ENCODE measurements at places on chromosomes 2 and 18.

GRCh38 chr2:200713003-200713703, 98.6 kb upstream of the BZW1 start:
- peak; percentile 78 for DNase-seq

DNA sequence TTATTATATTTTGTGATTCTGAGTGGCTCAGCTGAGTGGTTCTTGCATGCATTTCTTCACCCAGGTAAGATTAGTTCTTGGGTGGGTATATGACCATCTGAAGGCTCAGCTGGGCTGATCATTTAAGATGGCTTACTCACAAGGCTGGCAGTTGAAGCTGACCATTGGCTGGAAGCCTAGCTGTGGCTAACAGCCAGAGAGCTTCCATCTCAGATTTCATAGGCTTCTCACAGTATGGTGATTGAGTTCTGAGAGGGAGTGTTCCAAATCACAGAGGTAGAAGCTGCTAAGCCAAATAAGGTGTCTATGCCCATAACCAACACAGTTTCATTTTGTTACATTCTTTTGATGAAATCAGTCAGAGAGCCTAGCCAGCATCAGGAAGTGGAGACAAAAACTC, 117.4 kb upstream of the RPRM start:
- DNase-seq = no peak

DNA sequence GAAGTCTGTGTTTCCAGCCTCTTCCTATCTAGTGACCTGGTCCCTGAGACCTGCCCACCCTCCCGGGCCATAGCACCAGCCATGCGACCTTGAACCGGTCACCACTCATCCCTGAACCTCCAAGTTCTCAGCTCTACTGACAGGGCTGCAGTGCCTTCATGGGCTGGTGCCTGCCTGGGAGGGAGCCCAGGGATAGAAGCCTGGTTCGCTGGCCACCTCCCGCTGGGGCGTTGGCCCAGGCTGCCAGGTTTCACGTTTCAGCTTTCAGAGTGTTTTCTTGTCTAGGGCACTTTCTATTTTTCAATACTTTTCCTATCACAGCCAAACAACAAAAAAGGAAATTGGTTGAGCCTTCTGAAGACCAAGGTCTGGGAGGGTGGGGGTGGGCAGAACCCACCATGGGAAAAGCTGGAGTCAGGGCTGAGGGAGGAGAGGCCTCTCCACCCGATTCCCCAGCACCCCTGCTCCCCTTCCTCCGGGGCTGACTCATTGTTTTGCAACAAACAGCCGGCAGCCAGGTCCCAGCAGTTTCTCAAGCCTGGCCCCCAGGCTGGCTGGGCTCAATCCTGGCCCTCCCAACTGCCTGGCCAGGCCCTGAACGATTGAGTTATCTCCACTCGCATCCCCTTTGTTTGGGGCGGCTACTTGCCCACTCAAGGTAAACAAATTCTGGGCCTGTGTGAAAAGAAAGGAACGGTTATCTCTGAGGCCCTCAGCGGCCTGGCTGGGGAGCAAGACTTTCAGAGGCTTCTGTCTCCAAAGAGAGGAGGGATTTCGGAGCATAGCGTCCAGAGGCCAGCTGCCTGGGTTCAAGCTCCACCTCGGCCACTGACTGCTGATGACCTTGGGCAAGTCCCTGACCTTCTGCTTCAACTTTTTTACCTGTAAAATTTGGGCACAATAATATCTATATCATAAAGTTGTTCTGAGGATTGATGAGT, 47.5 kb downstream of the ZFP36L2 start:
- no peak for DNase-seq

GRCh38 chr2:7071916-7072556, 154.8 kb downstream of the RNF144A start:
- no peak for DNase-seq

DNA sequence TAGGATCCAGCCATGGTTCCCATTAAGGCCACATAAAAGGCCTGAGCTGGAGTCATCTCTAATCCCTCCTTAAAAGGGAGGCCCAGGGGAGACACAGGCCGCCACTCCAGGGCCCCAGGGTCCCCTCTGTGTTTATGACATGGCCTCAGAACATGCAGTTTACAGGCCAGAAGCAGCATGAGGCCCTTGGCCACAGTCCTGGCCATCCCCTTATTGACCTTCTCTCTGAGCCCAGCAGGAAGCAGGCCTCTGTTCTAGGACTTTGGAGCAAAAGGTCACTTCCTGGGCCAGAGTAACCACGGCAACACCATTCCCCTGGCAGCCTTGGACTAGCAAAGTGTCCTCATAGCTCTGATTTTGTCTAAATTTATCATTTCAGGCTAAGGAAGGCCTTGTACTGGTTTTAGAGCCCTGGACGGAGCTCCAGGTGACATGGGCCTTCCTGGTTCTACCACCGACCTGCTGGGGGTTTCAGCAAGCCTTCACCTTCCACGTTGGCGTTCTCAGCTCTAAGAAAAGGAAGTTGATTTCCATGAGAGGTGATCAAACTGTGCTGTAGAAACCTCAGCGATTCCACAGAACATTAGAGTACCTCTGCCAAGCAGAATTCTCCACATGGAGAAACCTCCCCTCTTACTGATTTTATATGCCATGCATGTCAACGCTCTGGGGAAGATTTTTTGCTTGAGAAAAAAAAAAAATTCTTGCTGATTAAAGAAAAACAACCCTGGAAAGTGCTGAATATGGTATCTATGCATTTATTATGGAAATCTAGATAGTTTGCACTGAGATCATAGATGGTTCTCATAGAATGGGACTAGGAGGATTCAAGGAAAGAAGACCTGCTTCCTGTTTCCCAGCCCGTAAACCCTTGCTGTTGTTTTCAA, 53.7 kb downstream of the HS1BP3 start:
- peak; percentile 80 for DNase-seq

GRCh38 chr18:70295192-70296188, 6.6 kb downstream of the SOCS6 start:
- no peak for DNase-seq

GRCh38 chr18:58529714-58530354, 99.1 kb downstream of the ALPK2 start:
- peak; percentile 52 for DNase-seq

DNA sequence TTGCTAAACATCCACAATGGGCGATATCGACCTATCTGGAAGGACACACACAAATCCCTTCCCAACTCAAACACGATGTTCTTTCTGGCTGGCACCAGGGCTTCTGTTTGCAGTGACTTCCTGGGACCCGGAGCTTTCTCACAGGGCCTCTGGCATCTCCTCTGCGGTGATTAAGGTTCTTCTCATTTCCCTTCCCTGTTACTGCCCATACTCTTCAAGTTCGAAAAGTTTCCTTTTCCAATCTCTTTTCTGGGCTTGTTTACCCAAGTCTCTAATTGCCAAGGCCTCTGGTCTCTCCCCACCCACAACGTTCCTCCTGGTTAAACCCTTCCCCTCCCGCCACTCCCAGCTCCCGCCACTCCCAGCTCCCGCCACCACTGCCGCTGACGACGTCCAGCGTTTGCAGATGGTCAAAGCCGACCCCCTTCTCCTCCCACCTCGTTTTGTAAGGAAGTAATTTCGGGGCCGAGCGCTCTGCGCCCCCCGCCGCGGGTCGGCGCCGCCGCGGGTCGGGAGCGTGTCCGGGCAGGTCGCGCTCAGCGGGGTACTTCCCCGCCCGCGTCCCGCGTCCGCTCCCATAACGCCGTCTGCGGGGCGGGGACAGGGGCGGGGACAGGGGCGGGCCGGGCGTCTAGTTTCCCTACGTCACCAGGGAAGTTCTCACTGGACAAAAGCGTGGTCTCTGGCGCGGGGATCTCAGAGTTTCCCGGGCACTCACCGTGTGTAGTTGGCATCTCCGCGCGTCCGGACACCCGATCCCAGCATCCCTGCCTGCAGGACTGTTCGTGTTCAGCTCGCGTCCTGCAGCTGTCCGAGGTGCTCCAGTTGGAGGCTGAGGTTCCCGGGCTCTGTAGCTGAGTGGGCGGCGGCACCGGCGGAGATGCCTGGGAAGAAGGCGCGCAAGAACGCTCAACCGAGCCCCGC, at the start of gene PMAIP1:
Gene PMAIP1, plus strand, starts transcription at position 699 of the 924 bp plus-strand sequence. Its CDS starts 182 bp downstream, at position 881.
- peak; percentile 55 for DNase-seq

DNA sequence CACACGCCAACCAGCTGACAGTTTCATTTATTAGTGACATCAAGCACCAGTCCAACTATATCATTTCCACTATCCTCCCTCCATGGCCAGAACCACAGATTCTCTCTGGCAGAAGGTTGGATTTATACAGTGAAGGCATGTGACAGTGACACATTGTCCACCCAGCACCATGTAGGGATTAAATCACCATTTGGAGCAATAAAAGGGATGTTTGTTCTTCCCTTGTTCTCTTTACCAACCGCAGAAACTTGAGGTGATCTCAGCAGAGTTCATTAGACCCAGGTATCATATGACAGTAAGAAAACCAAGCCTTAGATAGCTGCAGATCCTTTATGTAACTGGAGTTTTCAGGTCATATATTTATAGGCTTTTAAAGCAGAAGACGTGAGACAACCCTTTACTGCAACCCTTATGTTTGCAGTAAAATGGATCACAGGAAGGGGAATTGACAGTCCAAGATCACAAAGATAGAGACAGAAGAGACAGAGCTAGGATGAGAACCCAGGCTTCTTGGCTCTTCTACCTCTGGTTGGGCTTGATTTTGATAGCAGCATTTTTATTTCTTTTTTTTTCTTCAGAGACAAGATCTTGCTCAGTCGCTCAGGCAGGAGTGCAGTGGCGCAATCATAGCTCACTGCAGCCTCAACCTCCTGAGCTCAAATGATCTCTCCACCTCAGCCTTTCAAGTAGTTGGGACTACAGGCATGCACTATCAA, 80.1 kb downstream of the XDH start:
- no peak for DNase-seq

DNA sequence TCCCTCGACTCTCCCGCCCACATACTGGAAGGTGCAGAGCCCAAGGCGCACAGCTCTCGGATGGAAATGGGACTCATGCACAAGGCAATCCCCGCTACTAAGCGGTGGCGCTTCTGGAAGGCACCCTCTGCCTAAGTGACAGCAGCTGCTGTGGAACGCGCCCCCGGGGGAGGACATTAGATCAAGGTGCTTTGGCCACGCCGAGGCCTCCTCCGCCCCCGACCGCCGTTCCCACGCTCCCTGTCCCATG, 202 bp downstream of the MCEE start:
- DNase-seq = peak; percentile 3

DNA sequence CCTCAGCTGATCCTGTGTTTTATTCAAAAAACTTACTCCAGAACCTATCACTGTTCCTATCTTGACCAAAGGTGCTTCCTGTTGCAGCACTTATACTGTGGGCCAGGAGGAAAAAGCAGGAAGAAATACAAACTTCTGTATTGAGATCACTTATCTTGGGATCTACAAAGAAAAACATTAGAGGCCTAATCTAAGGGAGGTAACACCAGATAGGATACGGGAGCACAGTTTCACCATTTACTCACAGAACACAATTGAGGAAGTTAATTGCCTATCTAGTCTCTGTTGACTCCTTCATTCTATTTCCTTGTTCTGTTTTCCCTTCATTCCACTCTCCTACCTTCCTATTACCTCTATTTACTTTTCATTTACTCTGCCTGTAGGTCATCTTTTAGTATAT, 287.2 kb upstream of the LINC00305 start:
- no peak for DNase-seq

- DNase-seq = no peak
These were observed 20.8 kb upstream of the MBP start for GRCh38 chr18:77153404-77153803.

GRCh38 chr2:51344886-51345285, 313.0 kb upstream of the NRXN1 start:
- DNase-seq = no peak

DNA sequence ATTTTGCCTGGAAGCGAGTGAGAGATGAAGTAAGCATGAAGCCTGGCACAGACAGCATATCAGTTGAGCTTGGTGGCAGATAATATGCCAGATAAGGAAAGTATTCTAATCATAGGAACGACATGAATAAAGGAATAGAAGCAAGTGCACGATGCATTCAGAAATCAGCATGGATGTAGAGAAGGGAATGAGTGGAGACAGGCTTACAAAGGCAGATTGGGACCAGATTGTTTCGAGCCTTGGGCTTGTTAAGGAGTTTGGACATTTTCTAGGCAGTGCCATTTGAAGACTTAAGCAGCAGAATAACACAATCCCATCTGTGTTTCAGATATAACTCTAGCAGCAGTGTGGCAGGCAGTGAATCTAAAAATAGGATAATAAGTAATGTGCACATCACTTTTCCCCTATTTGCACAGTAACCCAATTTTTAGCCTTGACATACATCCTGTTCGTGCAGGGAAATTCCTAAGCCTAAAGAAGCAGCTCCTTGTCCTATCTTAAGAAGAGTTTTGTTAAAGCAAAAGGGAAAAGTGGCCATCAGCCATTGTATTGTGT, 450.2 kb downstream of the PLCL1 start:
- no peak for DNase-seq

GRCh38 chr2:73893764-73894474, 1.1 kb downstream of the ACTG2 start:
- DNase-seq = no peak

DNA sequence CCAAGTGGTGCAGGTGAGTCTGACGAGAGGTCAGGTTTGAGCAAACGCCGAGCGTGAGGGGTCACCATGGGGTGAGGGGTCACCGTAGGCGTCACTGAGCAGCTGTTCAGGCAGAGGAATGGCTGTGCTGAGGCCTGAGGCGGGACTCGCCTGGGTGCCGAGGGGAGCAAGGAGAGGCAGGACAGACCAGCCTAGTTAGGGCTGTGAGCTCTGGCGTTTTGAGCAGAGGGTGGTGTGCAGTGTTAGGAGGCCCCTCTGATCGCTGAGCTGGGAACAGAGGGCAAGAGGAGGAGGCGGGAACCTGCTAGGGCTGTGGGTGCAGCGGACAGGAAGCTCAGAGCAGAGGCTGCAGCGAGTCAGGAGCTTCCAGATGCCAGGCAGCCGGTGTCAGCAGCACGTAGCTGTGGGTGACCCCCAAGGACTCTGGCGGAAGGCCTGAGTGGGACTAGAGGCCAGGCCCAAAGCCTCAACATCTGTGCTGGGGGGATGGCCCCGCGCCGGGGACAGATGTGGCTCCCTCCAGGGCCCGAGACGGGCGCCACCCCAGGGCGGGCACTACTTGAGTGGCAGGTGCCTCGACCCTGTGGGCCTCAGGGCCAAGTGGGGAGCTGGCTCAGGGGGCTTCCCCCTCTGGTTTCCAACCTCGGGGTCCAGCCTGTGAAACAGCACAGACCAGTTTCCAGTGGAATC, 55.7 kb downstream of the KCNG2 start:
- no peak for DNase-seq

DNA sequence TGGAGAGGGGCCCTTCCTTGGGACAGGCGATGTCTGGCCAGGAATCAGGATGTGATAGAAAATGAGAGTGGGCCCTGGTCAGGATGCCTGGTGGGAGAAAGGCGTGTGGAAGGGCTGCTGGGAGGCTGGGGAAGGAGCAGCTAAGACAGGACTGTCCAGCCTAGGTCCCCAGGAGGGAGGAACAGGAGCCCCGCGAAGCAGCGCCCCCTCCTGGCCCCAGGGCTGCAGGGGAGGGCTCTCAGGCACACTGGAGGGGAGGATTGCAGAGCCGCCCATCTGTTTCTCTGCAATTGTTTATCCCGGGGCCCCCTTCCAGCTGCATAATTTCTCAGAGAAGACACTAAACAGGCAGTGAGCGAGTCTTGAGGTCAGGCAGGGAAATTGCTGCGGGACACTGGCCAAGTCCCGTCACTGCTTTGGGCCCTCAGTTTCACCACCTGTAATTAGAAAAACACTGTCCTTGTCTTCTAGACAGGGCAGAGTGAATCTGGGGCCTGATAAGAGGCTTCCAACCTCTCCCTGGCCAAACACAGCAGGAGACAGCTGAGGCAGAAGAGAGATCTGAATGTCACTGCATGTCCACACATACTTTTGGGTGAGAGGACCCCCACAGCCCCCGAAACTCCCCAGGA, 3.9 kb upstream of the NPPC start:
- DNase-seq = no peak

- no peak for DNase-seq
These were observed 53.3 kb upstream of the SLC5A7 start for GRCh38 chr2:107932979-107933378.

GRCh38 chr2:105376789-105377240, 22.0 kb downstream of the FHL2 start:
- no peak for DNase-seq

Data from SK-N-MC (cell line).